Hair follicular keratinocyte (primary cell): ENCODE measurements at places on chromosomes 5 and 9. TPM values are rescaled to one million over a fixed set of nuclear protein-coding genes. Genes with fewer than 3 reads are reported as not detected.

The TAF11L3 gene
- not detected in 2 replicates for total RNA-seq

The NLN gene
- total RNA-seq = 22.5 and 26.4 TPM in 2 replicates

The MYMK gene
- not detected in 2 replicates for total RNA-seq

The CCL21 gene
- 0.31 TPM in 1 of 2 replicates, not detected in the other for total RNA-seq

The PRDM9 gene
- total RNA-seq = not detected in 2 replicates

The CDKN2A gene
- 47.6 and 65.5 TPM in 2 replicates for total RNA-seq

The SPATA31A3 gene
- not detected in 2 replicates for total RNA-seq

The RLN1 gene
- total RNA-seq = 0.42 TPM in 1 of 2 replicates, not detected in the other

The NAIF1 gene
- total RNA-seq = 6.4 and 8.1 TPM in 2 replicates

The RABL6 gene
- total RNA-seq = 82.2 and 126 TPM in 2 replicates

The SLC25A2 gene
- not detected in 2 replicates for total RNA-seq

The ETF1 gene
- total RNA-seq = 116 and 130 TPM in 2 replicates

The FRRS1L gene
- total RNA-seq = not detected in 2 replicates

The LCN12 gene
- total RNA-seq = not detected in 2 replicates

The FOXD4L6 gene
- 0.27 TPM in 1 of 2 replicates, not detected in the other for total RNA-seq

The PDGFRB gene
- total RNA-seq = 0.23 and 3.3 TPM in 2 replicates

The ZMYND19 gene
- total RNA-seq = 24.8 and 42.8 TPM in 2 replicates

The ROPN1L gene
- 0.08 TPM in 1 of 2 replicates, not detected in the other for total RNA-seq

The POU5F2 gene
- total RNA-seq = 0.04 and 0.08 TPM in 2 replicates

The SLC36A3 gene
- not detected in 2 replicates for total RNA-seq
